ENCODE measurements at places on chromosomes 1 and 21.

GRCh38 chr1:166174108-166174507 lies 7.3 kb upstream of the FAM78B start:
- DNase-seq = no peak

GRCh38 chr1:219506473-219506899 lies 106.4 kb downstream of the ZC3H11B start:
- no peak for DNase-seq

DNA sequence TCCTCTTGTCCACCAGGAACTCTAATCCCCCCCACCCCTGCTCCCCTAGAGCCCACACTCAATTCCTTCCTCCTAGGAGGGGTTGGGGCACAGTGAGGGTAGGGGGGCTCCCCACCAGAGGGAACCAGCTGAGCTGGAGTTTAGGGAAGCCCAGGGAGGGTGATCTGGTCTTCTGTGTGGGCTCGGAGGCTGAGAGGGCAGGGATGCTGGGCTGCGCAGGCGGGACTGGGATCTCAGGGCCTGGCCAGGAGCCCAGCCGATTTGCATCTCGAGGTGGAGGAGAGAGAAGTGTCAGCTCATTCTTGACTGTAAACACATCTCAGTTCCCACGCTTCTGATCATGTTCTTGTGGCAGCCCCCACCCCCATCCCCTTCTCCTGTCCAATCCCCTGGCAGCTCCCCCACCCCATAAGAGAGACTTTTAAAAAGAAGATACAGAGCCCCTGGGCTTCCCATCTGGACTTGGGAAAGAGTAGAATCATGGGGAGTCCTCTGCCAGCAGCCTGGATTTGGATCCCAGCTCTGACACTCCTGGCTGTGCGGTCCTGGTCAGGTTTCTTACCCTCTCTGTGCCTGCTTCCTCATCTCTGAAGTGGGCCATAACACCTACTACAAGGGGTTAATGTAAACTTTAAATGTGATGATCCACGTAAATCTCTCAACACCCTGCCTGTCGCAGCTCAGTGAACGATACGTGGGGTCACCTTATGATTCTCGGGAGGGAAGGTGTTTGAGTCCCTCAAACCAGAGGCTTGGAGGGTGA lies 6.6 kb downstream of the PEAR1 start:
- DNase-seq = no peak

DNA sequence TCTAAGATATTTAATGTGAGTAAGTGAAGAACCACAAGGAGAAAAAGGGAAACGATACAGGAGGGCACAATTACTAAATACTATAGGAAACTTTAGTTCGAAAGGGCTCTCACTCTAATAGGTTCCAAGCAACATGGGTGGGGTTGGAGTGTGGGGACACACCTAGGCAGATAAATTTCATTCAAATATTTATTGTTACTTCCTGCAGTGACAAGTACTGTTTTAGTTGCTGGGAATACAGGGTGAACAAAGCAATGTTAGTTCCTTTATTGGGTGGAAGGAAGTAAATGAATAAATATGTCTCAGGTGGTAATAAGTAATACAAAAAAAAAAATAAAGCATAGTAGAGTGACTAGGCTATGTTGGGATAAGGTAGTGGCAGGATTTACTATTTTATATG lies 73.2 kb upstream of the B3GALT2 start:
- DNase-seq = no peak

DNA sequence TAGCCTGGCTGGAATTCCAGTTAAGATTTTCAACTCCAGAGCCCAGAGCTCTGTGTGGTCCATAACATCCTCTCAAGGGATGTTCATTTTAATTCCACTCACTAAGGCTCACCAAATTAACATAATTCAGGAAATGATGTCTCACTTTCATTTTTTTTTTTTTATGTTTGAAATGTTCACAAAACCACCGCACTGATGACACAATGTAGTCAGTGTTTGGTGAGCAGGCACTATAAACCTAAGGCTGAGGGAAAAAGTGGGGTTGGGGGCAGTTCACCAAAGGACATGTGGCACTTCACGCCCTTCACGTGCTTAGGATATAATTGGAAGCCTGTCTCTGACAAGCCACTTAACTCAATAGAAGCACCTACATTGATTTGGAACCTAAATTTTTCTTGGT lies 177.3 kb upstream of the CAMK1G start:
- DNase-seq = no peak

DNA sequence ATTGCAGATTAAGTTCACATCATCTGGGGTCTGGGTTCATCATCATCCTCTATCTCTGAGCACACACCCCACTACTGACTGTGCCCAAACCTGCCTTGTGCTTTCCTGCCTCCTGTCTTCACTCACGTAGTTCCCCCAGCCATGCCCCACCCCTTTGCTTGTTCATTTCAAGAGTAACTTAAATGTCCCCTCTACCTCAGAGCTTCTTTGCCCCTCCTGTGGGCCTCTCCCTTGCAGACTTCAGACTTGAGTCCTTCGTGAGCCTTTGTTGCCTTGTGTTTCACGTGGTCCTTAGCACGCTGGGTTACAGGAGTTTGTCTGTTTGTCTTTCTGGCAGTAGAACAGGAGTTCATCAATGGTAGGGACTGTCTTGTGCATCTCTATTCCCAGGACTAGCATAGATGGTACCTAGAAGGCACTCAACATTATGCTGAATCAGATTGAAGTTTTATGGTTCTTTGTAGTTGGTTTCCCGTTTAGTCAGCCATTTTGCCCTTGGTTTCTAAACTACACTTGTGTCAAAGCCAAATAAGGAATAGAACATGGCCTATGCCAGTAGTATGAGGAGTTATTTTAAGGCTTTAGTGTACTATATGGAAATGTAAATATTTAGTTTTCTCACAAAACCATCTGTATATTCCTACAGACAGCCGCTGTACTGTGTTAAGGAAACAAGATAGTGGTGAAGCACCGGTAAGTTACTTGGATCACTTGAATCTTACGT lies 86.2 kb downstream of the TTC3 start:
- no peak for DNase-seq

GRCh38 chr21:40863839-40864238 lies 16.9 kb upstream of the DSCAM start:
- DNase-seq = no peak

- peak; percentile 32 for DNase-seq
These were observed 28.4 kb downstream of the TRIM33 start for GRCh38 chr1:114482585-114482984.

- DNase-seq = no peak
These were observed 517.2 kb upstream of the NR5A2 start for GRCh38 chr1:199510314-199510713.

GRCh38 chr1:94709891-94710581 lies 110.1 kb upstream of the SLC44A3 start:
- DNase-seq = no peak

DNA sequence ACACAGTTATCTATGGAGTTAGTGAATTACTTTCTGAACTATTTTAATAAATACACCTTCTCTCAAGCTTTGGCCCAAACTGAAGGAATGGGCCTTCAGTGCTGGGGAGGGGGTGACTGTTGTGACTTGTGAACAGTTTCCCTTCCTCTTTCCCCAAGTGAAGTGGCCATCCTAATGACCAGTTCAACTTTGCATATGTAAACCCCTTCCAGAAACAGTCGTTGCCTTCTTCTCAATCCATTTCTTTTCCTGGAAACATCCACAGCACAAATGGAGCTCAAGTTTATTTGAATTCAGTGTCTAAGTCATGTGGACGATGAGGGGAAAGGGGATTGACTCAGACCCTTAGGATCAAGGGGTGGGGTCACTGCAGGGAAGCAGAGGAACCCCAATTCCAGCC lies 1.3 kb upstream of the INPP5B start:
- no peak for DNase-seq

DNA sequence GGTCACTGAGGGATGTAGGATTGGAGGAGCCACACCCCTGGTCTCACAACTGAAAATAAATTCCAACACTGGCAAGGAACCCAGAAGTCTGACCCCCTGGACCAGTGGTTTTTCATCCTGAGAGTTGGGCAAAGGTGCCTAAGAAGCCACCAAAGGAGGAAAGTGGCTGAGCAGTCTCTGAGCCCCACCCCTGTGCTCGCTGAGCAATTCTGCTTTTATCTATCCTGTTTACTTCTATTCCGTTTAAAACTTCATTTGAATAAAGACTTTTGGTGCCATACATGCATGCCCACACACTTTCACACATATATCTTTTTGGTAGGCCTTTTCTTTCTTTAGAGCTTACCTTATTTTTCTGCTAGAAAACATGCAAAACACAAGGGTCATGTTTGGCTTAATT lies 13.9 kb upstream of the CD53 start:
- DNase-seq = no peak

- DNase-seq = no peak
These were observed 98.6 kb upstream of the EDN2 start for GRCh38 chr1:41582851-41583657.

DNA sequence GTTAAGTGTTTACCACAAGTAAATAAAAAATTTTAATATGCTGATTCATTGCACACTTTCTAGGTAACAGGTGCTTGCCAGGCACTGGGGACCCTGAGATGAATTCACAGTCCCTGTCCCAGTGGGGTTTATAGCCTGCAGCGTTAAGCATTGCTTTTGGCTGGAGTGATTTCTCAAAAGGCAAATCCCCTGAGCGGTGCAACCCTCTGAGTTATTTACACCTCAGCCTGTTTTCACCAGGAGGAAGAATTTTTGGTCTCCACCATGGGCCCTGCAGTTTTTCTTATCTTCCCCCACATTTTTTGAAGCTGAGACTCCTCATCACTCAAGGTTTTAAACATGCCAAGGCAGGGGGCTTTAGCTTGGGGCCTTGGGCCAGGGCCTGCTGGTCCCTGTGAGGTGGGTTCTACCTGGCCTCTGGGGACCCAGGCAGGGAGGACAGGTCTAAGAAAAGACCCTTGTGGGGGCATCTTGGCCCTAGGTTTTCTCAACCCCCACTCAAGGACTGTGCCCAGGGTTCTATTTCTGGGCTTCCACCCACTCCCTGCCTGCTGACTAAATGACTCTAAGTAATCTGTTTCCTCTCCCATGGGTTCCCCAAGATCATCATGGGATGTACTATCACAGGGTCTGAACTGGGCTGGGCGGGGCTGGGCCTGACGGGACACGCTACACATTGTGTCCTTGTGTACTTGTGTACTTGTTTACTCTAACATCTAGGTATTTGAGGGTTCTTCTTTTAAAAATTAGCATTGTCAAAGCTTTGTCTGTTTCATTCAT lies 10.2 kb upstream of the CHIT1 start:
- DNase-seq = no peak

- DNase-seq = peak; percentile 98
These were observed 34.9 kb upstream of the RUNX3 start for GRCh38 chr1:24964811-24965570.

DNA sequence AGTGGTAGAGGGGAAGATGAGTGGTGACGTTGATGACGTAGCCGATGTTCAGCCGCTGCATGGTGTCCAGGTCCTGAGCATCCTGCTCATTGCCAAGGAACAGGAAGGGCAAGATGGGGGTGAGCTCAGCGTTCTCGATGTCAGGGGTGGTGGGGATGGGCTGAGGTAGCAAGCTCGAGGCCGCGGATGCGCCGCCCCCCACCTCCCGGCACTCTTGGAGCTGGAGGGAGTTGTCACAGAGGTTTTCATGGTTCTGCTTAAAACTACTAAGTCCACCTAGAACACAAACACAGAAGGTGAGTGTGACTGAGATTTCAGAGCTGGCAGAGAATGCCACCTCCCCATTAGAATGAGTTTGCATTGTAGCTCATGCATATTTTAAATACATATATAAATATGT lies 35.7 kb downstream of the DUSP10 start:
- DNase-seq = no peak

- no peak for DNase-seq
These were observed 3.0 kb upstream of the RIT1 start for GRCh38 chr1:155913969-155914757.

GRCh38 chr21:44397431-44398031 lies 44.1 kb downstream of the TRPM2 start:
- DNase-seq = no peak

DNA sequence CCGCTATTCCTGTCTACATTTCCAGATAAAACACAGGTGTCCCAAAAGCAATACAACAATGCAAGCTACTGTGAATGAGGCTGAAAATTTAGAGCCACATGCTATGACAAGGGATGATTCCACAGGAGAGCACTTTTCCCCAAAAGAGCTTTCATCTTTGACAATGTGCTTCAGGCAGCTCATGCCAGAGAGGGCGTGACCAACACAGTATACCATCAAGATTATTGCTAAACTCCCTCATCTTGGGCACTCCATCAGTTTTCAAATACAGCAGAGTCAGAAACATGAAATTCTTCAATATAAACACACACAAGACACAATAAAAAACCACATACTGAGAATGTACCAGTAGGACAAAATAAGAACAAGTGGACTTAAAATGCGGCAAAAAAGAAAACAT lies 6.7 kb downstream of the GON4L start:
- DNase-seq = no peak

DNA sequence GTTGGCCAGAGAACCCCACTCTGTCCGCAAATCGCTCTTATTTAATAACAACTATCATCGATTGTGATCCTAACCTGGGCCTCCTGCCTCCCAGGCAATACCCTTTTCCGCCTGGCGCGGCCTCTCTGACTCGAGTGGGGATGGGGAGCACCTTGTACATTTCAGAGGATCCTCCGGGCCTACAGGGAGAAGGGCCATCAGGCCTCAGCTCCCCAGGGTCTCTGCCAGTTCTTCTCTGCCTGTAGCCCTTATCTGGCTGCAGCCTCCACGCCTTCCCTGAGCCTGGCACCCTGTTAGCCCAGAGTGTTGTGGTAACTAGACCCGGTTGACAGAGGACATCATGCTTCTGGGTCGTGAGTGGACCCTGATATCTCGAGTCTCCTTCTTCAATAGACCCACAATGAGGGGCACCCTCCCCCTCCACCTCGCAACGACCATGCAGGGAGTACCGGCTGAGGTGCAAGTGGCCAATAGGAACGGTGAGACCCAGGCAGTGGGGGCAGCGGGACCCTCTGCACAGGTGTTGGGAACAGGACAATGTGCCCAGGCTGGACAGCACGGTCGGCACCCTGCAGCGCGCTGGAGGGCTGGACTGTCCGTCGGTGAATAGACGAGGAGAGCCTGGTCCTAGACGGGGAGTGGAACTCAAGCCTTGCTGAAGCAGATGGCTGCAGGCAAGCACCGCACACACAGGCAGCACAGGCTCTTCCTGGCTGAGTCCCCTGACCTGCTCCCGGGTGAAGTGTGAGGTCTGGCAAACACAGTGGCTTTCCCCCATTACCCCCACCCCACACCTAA lies 7.1 kb upstream of the CRYBG2 start:
- DNase-seq = no peak

- DNase-seq = no peak
These were observed 41.7 kb downstream of the CASZ1 start for GRCh38 chr1:10754568-10755329.

DNA sequence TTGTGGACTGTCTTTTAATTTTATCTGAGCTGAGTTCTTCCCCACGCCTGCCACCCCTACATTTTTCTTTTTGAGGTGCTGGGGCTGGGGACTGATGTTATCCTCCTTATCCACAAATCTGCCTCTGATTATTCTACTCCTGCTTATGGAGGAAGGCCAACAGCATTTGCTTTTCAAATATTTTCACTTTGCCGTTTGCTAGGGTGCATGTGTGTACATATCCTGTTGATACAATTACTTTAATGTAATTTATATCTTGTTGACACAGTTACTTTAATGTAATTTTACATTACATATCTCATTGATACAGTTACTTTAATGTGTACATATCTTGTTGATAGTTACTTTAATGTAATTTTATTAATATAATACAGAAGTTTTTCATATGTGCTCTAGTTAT lies 36.2 kb downstream of the PRRC2C start:
- DNase-seq = no peak

Data from activated CD4-positive, alpha-beta T cell treated with anti-CD3 and anti-CD28 coated beads, Interleukin-2, amount 10 ng/mL, durations not matched to agents 7 days and 5 days (primary cell).